HCT116 (cell line): ENCODE measurements at places on chromosomes 7 and 10.

DNA sequence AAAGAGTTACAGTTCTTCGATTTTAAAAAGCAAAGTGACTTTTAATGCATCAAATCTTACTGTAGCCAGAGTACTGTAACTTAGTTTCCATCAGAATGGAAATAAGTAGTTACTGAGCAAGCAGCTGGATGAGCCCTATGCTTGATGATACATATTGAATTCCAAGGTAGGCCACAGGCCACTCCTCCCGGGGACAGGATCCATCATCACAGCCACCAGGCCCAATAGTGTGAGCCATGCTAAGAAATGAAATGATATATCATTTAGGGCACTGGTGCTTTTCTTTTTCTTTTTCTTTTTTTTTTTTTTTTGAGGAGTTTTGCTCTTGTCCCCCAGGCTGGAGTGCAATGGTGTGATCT is 42.9 kb upstream of the TOMM7 start:
- no peak for DNase-seq

- no peak for DNase-seq
Observed at GRCh38 chr10:71429929-71430328, 33.2 kb downstream of the CDH23 start.

- no peak for DNase-seq
Observed at GRCh38 chr10:103395754-103396066, 565 bp downstream of the ATP5MK start.

GRCh38 chr7:133746305-133746704 is 380.8 kb upstream of the LRGUK start:
- no peak for DNase-seq

GRCh38 chr7:31835471-31835870 is 148.5 kb downstream of the PPP1R17 start:
- no peak for DNase-seq

DNA sequence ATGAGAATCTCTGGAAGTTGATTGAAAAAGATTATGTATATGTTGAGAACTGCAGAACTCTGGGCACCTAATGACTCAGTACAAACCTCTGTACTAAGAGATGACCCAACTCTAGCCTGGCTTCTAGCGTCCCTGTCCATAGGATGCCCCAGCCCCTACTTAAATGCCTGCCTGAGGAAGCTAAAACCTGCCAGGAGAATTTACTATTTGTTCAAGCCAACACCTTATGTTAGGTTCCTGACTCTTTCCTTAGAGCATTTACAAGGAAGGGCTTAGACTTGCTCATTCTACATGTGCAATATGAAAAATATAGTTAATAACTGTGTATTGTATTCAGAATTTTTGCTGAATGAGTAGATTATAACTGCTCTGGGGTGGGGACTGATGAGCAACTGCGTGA is 37.5 kb upstream of the AOAH start:
- DNase-seq = no peak

GRCh38 chr7:780081-780480 is 52.2 kb upstream of the SUN1 start:
- DNase-seq = no peak

DNA sequence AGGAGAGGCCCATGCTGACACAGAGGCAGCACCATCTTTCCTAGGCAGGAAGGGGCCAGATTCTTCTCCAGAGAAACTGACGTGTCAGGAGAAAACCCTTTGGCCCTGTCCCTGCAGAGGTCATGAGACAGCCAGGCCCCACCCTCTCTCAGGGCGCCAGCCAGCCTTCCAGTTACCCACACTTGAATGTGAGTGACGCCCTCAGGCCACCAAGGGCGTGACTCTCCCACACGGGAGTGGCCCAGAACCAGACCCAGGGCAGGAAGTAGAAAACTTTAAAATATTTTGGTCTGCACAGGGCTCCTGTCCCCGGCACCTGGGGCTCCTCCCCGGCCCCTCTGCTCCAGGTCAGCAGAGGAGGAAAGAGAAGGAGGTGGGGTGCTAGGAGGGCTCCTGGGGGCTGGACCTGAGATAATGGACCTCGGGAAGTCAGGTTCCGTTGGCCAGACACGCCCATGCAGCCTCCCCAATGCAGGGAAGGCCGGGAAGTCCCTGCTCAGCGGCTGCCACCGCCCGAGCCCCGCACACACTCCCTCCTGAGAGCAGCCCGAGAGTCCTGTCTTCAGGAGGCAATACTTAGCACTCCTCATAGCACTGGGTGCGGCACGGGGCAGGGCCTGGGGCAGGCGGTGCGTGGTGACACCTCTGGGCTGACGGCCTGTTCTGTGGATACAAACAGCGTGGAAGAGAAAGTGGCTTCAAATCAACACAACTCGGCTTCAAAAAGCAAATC is 67.0 kb upstream of the CFAP46 start:
- DNase-seq = no peak

DNA sequence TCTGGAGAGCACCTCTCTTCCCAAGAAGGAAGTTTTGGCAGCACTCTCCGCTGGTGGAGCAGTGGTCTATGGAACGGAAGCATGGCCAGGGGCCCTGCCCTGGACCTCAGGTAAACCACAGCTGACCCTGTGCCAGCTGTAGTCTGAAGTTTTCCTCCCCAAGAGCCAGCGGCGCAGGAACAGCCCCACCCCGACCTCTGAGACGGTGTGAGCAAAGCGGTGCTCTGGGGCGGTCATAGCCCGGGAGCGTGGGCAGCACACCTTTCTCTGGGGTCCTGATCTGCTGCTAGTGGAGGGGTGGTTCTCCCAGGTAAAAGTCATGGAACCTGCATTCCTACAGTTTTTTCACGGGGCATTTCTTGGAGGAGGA is 52.6 kb downstream of the TSPAN15 start:
- DNase-seq = no peak

- no peak for DNase-seq
Observed at GRCh38 chr10:43872644-43873043, 224.0 kb upstream of the ZNF32 start.

DNA sequence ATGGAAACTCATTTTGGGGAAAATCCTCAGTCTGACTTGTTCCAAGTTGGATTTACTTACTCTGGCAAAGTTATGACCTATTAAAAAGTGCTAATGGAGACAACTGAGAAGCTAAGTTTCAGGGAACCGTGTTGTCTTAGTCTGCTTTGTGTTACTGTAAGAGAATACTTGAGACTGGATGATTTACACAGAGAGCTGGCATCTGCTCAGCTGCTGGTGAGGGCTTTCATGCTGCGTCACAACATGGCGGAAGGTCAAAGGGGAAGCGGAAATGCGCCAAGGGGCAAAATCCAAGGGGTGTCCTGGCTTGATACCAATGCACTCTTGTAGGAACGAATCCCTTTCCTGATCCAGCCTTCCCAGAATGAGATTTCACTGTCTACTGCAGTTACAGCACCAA is 46.4 kb downstream of the MTURN start:
- DNase-seq = no peak

DNA sequence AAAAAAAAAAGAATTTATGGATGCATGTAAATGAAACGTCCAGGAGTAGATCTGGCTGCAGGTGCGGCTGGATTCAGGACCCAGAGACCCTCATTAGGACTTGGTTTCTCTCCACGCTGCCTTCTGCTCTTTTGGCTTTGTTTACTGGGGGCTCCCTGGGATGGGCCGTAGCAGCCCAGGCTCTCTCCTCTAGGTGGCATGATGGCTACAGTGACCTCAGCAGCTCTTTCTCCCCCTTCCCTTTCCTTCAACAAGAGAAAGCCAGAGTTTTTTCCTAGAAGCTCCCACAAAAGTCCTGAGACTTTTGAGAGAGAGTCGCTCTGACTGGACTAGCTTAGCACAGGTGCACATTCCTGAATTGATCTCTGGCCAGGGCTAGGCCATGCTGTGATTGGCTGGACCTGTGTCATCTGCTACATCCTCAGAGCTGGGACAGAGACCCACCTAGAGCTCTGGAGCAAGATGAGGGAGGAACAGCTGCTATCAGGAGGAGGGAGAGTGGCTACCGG is 67.8 kb upstream of the PDCD4 start:
- no peak for DNase-seq

GRCh38 chr10:125961743-125962142 is 65.4 kb downstream of the FANK1 start:
- DNase-seq = no peak

GRCh38 chr7:79882922-79883321 is 251.7 kb upstream of the GNAI1 start:
- no peak for DNase-seq

DNA sequence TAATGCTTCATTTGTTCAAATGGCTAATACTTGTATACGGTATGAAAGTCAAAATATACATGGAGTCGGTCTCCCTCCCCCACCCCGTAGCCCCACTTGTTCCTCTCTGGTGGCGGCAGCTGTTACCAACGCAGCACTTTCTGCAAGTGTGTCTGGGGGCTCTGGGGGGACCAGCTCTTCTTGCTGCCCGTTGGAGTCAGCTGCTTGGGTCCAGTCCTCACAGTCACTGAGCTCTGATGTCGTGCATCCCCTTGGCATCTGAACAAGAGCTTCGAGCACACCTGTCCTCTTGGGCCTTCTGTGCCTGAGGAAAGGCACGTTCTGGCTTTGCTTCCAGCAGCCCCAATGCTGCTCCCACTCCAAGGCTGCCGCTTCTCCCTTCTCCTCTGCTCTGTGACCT is 493.1 kb downstream of the PLXNA4 start:
- DNase-seq = no peak

DNA sequence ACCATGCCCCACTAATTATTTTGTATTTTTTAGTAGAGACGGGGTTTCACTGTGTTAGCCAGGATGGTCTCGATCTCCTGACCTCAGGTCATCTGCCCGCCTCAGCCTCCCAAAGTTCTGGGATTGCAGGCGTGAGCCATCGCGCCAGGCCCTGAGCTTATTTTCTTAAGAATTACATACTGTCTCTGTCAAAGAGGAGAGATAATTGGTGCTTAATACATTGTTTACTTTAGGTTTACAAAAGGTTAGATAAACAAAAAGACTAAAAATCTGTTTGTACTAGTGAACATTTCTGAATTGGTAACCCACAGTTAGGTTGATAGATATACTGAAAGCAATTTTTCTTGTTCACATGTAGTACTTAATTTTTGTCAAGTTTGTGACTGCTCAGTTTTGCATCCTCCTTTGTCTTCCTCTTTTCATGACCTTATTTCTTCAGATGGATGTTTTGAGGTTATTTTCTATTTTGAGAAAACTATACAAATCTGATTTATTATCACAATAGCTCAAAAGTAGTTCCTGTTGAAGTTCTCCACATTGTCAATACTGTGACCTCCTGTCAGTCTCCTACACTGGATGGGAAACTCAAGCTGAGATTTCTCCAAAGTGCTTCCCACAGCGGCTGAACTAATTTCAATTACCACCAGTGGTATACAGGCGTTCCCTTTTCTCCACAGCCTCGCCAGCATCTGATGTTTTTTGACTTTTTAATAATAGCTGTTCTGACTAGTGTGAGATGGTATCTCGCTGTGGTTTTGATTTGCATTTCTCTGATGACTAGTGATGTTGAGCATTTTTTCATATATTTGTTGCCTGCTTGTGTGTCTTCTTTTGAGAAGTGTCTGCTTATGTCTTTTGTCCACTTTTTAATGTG is 22.5 kb downstream of the HHEX start:
- DNase-seq = no peak

GRCh38 chr10:306007-306674 is 170.9 kb downstream of the ZMYND11 start:
- no peak for DNase-seq

GRCh38 chr7:110001254-110001938 is 1089.5 kb upstream of the LRRN3 start:
- no peak for DNase-seq

DNA sequence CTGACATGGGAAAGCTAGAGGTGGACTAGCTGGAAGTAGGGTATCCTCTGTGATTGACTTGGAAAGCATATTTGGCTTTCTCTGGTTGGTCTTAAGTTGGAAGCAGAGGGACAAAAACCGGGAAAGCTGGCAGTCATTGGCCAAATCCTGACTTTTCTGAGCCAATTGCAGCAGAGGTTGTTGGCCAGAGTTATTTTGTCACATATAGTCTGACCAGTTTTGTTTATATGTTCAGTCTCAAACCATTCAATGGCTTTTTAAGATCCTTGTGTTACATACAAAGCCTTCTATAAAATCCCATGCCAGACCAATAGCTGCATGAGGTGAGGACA is 6.3 kb downstream of the CFAP69 start:
- DNase-seq = no peak

DNA sequence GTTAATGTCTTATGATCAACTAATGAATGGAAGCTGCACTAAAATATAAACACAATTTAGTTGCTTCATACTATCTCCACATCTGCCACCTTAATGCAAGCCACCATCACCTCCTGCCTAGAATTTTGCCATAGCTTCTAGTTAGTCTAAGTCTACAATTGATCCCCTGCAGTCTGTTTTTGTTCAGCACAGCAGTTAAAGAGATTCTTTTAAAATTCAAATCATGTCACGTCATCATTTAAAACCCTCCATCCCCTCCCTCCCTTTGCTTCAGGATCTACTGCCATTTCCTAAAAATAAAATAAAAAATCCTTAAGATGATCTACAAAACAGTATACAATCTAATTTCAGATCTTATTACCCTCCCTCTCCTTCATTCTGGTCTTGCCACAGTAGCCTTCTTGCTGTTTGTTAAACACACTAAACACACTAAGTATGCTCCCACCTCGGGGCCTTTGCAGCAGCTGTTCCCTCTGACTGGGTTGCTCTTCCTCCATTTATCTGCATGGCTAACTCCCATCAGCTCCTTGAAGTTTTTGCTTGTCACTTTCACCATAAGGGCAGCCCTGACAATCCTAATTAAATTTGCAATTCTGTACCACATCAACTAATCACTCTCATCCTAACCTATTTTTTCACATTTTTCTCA is 97.0 kb upstream of the FOXP2 start:
- no peak for DNase-seq

- DNase-seq = no peak
Observed at GRCh38 chr10:110017907-110018306, 10.1 kb downstream of the ADD3 start.

DNA sequence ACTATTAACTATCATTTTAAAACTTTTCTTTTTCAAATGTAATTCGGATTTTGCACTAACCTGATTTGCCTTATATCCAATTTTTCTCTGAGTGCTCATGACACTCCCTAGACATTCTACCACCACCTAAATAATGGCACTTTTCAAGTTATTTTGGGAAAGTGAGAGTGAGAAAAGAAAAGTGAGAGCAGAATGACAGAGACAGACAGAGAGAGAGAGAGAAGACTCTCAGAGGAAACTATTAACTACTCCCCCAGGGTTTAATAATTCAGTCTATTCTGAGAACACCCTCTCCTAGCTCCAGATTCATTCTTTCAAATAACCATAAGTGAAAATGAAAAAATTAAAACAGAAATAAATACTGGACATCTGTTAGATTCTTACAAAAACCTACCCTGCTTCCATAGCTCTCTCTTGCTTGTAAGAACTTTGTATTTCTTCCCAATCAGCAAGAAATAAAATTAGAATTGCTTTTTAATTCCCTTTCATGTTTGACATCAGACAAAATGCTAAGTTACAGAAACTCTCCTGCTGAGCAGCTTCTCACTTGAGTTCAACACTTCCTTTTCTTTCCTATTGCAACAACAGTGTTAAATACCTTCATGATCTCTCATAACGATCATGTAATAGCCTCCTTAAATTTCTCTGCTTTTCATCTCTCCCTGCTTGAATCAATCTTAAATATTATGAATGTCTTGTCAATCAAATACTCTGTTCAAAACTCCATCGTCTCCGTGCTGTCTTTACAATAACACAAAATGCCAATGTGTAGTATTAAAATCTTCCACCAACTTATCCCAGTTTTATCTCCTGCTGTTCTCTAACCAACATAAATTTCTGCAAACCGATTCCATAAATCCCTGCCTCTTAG is 191.7 kb downstream of the SEMA3E start:
- DNase-seq = no peak
